CD14-positive monocyte (primary cell): ENCODE measurements at places on chromosomes 12 and 14.
A peak's percentile ranks its signal among the peaks of the same experiment; 100 is the strongest.

DNA sequence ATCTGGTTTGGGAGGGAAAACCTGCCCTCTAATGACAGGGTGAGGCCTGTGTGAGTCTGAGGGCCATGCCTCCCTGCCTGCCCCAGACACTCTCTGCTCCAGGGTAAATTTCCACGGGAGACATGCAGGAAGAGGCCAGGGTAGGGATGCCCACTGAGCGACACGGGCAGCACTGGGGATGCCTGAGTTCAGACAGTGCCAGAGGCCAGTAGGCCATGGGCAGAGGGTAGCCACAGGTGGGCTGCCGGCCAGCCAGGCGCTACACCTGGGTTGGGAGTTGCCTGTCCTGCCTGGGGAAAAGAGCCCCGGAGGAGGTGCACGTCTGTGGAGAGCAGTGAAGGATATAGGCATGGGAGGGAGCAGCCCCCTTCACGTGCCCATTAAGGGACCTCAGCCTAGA is 3.6 kb downstream of the SERPINA12 start:
- DNase-seq = no peak

- DNase-seq = peak; percentile 96
Measured at GRCh38 chr14:58280954-58281787, 17.2 kb upstream of the ARID4A start.

GRCh38 chr14:77290705-77291104 is 19.7 kb upstream of the NGB start:
- no peak for DNase-seq

GRCh38 chr12:132071830-132072384 is 72.2 kb downstream of the DDX51 start:
- DNase-seq = no peak

DNA sequence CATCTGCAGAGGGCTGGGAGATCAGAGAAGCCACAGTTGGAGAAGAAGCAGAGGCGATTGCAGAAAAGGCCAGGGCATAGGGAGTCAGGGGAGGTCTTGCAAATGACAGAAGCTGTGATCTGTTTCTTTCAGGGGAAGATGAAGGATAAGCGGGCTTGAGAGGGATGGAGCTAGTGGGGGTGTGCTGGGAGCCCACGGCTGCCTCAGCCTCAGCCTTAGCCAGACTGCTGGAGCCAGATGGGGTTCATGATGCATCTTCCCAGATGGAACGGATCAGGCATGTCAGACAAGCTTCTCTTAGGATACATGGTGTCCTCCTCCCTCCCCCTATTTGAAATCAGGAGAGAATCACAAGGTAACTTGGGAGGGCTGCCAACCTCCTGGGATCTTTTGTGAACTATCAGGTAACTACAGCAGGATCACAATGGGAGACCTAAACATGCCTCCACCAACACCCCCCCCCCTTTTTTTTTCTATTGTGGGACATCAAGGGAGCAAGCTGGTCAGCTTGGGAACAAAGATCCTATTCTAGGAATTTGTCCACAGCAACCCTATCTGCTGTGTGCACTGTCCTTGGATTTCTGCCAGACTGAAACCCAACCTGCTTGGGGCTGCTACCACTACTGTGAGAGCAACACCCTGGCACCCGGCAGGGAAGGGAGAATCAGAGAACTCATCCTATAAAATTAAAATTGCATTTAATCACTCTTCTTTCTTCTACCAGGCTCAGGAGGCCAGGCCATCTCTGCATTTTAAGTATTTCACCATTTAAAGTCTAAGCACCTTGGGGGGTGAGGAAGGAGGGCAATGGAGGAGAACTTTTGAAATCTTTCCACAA is 10.7 kb upstream of the ATP2A2 start:
- no peak for DNase-seq

DNA sequence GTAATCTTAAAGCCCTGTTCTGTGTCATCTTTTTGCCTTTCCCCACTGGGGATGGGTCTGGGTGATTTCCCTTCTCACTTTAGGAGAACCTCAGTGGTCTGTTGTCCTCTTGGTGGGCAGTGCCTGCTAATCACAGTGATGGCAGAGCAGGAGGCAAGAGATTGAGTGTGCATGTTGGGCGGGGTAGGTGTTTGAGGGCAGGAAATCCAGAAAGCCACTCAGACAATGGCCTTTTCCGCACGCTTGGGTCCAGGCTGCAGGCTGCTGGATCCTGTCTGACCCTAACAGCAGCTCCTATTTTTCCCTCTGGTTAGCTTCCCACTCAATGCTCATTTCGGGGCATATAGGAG is 13.7 kb upstream of the ITGA5 start:
- no peak for DNase-seq

GRCh38 chr14:91891101-91891500 is 23.8 kb upstream of the TC2N start:
- no peak for DNase-seq

GRCh38 chr12:42962384-42962783 is 372.8 kb upstream of the PRICKLE1 start:
- no peak for DNase-seq

- no peak for DNase-seq
Measured at GRCh38 chr14:99773521-99774497, 19.4 kb upstream of the EML1 start.

DNA sequence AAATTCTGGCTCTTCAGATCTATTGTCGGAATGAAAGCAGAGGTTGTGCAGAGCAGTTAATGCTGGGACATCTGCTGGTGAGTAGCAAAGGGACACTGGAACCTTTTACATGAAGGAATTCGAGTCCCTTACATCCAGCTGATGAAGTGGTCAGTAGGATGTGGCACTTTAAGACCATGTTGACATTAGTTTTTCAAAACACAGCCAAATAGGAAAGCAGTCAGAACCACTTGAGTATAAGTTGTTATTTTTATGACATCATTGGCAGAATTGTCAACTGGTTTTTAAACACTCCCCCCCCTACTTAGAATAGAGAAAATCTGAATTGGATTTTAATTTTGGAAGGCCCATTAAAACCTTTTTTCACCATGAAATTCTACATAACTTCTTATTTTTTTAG is 46.8 kb upstream of the AMN start:
- DNase-seq = no peak
